Cardiac muscle cell (in vitro differentiated cells and primary cell): ENCODE measurements at places on chromosomes 13 and 19.

DNA sequence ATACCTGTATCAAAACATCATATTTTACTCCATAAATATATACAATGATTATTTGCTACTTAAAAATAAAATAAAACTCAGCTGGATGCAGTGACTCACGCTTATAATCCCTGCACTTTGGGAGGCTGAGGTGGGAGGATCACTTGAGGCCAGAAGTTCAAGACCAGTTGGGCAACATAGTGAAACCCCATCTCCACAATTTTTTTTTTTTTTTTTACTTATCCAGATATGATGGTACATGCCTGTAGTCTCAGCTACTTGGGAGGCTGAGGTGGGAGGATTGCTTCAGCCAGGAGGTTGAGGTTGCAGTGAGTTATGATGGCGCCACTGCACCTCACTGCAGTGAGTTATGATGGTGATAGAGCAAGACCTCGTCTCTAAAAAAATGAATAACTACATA lies 22.4 kb downstream of the POU2F2 start:
- DNase-seq: no peak

- no peak for DNase-seq
These were observed 207.1 kb upstream of the PCDH9 start for GRCh38 chr13:67437244-67437643.

DNA sequence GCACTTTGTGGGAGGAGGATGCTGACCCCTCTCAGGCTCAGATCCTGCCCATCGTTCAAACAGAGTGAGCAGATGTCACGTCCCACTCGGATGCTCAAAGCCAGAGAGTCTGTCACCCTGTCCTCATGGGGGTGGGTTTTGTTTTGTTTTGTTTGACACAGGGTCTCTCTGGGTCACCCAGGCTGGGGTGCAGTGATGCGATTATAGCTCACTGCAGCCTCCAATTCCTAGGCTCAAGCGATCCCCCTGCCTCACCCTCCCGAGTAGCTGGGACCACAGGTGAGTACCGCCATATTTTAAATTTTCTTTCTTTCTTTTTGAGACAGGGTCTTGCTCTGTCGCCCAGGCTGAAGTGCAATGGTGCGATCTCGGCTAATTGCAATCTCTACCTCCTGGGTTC lies 4.0 kb downstream of the ADGRE2 start:
- no peak for DNase-seq

- DNase-seq: no peak
These were observed 184.0 kb upstream of the UBL3 start for GRCh38 chr13:30034458-30034795.

- DNase-seq: no peak
These were observed 80.2 kb upstream of the GJB6 start for GRCh38 chr13:20312292-20312691.

- DNase-seq: no peak
These were observed 14.2 kb downstream of the HPN start for GRCh38 chr19:35055715-35056179.

- DNase-seq: no peak
These were observed 668 bp upstream of the SBK3 start for GRCh38 chr19:55546011-55546410.

- peak; percentile 43 for DNase-seq
These were observed 30.0 kb downstream of the CCNE1 start for GRCh38 chr19:29841559-29842367.

- no peak for DNase-seq
These were observed 62.4 kb downstream of the MPHOSPH8 start for GRCh38 chr13:19695829-19696228.

- DNase-seq: peak; percentile 41
These were observed 67.2 kb downstream of the SPACA7 start for GRCh38 chr13:112443191-112443994.

- DNase-seq: no peak
These were observed 35.6 kb downstream of the CCDC169 start for GRCh38 chr13:36261976-36262375.

GRCh38 chr19:55071129-55071502 lies 4.6 kb upstream of the EPS8L1 start:
- no peak for DNase-seq

- DNase-seq: no peak
These were observed 17.3 kb downstream of the TLE6 start for GRCh38 chr19:2994588-2995131.

- DNase-seq: peak; percentile 4
These were observed 563.9 kb downstream of the DACH1 start for GRCh38 chr13:71303144-71303543.

GRCh38 chr19:28003543-28003942 lies 1209.4 kb downstream of the UQCRFS1 start:
- DNase-seq: no peak
